ENCODE measurements at places on chromosomes 13 and 19.

DNA sequence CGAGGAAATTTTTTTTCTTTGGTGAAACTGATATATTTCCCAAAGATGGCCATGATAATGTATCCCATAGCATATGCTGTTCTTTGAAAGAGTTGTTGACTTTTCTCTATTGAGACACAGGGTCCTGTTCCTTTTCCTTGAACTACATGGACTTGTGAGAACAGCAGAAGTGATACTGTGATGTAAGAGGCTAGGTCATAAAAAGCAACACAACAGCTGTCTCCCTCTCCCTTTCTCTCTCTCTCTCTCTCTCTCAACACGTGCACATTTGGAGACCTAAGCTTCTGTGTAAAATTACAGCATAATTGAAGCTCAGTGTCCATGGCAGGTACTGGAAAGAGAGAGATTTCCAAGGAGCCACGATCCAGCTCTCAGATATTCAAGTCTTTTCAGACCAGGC lies 1712.4 kb downstream of the EFNB2 start:
- no peak for DNase-seq

DNA sequence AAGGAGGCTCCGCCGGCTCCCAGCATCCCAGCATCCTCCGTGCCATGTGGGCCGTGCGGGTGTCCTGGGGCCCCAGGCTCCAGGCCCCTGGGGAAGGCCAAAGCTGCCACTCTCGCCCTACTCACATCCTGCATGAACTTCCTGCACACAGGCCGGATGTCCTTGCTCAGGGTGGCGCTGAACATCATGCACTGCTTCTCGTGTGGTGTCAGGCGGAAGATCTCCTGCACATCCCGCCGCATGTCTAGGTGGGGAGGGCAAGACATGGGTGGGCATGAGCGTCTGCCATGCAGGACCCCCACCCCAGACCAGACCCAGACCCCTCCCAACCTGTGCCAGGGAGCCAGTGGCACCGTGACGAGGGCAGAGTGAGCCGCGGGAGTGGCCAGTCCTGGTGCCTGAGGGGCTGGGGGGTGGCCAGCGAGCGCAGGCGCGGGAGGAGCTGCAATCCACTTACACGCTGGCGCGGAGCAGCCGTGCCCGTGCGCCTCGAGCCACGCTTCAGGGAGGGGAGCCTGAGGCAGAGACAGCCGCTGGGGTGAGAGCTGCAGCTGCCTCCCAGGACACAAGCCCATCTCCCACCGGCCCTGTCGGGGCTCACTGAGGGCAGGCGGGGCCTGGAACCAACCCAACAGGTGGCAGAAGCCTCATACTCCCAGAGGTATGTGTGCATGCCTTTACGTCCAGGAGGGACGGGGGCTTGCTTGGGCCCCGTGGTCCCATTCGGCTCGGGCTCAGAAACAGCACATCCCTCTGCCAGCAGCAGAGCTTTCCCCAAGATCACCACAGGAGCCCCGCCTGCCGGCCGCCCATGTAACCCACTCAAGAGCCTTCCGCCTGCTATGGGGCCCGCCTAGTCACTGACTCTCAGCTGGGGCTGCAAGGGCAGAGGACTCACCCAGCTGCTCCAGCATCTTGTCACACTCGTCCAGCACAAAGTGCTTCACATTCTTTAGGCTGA lies 8.8 kb downstream of the DDX39A start:
- DNase-seq = no peak

DNA sequence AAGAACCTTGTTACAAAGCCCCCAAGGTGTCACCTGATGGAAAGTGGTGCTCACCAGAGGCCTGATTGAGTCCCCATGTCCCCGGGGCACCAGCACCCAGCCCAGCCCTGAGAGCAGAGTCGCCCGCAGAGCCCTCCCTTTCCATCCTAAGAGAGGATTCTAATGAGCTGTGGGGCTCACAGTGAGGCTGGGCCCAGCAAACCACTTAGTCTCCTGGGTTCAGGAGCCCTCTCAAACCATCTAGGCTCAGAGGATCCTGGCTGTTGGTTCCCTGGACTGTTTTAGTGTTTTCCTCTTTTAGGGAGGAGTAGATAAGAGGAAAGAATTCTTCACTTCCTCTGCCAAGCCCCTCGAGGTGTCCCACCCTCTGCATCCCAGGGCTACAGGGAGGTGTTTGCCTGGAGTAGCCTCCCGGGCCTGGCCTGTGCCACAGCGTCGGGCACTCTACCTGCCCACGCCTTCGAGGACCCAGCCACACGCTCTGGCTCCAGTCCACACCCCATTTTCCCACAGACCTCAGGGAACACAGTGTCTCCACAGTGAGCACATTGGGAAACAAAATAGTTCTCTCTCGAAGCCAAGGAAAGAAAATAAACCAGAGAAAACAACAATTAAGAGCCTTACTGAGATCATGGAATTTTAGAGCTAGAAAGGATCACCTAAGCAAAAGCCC lies 34.4 kb downstream of the DHRS12 start:
- no peak for DNase-seq

DNA sequence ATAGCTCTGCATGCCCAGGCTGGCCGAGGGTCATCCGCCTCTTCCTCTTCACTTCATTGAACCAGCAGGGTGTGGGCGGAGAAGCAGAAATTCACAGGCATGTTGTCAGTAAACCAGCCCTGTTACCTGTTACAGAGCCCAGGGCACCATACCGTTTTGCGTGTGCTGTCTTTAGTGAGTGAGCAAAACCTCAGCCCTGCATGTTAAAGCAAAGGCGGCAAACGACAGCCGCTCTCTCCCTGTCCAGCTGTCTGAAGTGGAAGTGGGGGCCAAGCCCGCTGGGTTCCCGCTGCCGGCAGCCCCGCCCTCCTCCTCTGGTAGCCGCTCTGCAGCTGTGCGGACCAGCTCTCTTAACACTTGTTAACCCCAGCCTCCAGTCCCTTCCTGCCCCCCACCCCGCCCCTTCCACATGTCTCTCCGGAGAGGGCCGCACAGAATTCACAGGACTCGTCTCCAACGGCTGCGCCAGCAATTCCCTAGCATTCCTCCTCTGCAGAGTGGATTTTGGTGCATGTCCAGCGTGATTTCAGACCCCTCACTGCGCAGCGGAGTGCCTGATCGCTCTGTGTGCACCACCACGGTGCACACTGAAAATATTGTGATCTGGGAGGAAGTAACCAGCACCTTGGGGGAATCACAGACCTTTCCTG lies 12.7 kb downstream of the KLHL26 start:
- DNase-seq = peak; percentile 52

- DNase-seq = no peak
Observed at GRCh38 chr13:109026266-109026665, 396.9 kb downstream of the MYO16 start.

GRCh38 chr13:74573654-74574053 lies 439.4 kb upstream of the KLF12 start:
- no peak for DNase-seq

GRCh38 chr19:34193876-34194275 lies 21.6 kb downstream of the LSM14A start:
- DNase-seq = no peak

DNA sequence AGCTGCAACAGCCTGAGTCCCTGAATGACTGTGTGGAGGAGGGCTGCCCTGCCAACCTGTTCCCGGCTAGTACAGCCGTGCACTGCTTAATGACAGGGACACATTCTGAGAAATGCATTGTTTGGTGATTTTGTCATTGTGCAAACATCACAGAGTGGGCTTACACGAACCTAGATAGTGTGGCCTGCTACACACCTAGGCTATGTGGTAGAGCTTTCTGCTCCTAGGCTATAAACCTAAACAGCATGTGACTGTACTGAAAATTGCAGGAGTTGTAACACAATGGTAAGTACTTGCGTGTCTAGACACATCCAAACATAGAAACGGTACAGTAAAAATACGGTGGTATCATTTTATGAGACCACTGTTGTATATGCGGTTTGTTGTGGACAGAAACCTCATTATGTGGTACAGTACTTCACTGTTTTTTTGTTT lies 35.0 kb downstream of the VASP start:
- no peak for DNase-seq

GRCh38 chr13:30082391-30082790 lies 225.0 kb downstream of the KATNAL1 start:
- no peak for DNase-seq

GRCh38 chr19:30704771-30705330 lies 332.7 kb downstream of the ZNF536 start:
- no peak for DNase-seq

DNA sequence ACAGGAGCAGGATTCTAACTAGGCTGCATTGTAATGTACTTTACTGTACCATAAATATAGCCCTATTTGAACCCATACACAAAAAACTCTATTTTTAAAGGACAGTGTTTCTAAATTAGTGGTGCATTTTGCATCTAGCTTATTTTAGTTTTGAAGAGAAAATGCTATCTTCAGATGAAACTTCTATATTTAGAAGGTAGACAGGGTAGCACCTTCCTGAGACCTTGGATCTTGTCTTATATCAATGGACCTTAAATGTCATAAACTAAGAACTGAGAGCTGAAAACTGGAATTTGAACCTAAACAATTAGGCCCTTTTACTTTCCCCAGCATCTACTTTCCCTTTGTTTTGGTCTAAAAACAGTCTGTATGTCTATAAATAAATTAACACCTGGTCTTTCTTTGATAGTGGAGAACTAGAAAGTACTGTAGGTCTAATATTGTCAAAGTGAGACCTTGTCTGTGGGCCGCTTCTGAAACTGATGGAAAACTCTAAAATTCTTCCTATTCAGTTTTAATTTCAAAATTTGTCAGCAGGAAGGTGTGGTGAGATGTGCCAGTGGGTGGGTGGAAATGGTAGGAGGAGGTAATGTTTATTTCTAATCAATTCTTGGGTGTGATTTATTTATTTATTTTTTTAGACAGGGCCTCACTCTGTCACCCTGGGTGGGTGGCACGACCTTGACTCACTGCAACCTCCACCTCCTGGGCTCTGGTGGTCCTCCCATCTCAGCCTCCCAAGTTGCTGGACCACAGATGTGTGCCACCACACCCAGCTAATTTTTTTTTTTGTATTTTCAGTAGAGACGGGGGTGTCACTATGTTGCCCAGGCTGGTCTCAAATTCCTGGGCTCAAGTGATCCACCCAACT lies 10.1 kb downstream of the COG3 start:
- DNase-seq = no peak

GRCh38 chr13:42102961-42103865 lies 54.8 kb downstream of the DGKH start:
- peak; percentile 68 for DNase-seq

DNA sequence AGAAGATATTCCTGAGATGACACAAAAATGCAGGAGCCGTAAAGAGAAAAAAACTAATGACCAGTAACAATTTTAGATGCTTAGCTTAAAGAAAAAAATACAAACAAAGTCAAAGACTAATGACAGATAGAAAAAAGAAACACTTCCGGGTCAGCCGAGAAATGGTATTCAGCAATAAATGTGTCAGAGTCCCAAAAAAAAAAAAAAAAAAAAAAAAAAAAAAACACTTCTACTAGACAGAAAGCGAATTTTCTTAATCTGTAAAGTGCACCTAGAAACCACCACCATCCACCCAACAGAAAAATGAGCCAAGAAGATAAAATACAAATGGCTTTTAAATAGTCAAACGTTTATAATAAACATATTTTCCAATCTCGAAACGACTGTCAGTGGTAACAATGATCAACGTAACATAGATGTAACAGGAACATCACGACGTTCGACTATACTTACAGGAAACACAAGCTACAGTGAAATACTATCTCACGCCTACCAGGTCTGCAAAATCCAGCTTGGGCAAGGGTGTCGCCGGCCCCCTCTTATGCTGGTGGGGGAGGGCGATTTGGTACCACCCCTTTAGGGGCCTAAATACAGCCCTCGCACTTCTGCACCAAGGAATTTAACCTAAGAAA lies 10.6 kb downstream of the ABHD17A start:
- DNase-seq = peak; percentile 62

- no peak for DNase-seq
Observed at GRCh38 chr19:282501-282900, 8.7 kb downstream of the PLPP2 start.

DNA sequence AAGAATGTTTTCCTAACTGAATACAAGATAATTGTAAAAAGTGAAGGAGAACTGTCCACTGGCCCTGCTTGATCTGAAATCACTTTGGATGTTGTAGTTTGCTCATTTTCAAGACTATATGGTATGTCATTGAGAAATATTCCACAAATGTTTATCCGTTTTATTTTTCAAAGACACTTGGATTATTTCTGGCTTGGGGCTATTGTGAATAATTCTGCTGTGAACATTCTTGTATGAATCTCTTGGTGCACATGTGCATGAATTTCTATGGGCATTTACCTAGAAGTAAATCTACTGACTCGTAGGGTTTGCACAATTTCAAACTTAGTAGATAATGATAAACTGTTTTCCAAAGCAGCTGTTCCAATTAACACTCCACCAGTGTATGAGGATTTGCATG lies 8.6 kb downstream of the RXFP2 start:
- DNase-seq = peak; percentile 47

DNA sequence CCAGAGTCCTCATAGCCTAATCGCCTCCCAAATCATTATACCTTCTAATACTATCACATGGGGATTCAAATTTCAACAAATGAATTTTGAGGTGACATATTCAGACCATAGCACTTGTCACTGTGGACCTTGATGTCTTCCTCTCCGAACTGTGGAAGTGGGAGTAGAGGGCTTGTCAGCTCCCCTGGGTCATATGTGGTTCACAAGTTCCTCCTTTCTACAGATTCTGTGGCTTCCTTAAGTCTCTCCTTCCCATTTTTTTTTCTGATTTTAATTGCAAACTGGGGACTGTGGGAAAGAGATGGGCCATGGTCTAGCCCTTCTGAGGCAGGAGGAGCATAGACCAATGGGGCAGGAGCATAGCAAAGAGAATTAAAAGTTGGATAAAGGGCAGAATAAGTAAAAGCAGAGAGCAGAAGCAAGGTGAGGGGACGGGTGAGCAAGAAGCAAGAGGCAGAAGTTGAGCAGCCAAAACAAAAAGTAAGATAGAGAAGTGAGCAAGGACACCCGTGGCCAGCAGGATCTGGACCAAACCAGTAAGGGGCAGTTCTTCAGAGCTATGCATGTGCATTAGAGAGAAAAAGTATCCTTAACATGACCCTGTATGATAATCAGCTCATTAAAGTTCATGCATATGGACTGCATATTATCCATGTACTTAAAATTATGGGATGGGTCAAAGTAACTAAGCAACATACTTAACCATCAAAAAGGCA lies 2.6 kb upstream of the SIGLEC7 start:
- DNase-seq = no peak

- DNase-seq = peak; percentile 33
Observed at GRCh38 chr13:111216166-111216960, 101.3 kb downstream of the ARHGEF7 start.

DNA sequence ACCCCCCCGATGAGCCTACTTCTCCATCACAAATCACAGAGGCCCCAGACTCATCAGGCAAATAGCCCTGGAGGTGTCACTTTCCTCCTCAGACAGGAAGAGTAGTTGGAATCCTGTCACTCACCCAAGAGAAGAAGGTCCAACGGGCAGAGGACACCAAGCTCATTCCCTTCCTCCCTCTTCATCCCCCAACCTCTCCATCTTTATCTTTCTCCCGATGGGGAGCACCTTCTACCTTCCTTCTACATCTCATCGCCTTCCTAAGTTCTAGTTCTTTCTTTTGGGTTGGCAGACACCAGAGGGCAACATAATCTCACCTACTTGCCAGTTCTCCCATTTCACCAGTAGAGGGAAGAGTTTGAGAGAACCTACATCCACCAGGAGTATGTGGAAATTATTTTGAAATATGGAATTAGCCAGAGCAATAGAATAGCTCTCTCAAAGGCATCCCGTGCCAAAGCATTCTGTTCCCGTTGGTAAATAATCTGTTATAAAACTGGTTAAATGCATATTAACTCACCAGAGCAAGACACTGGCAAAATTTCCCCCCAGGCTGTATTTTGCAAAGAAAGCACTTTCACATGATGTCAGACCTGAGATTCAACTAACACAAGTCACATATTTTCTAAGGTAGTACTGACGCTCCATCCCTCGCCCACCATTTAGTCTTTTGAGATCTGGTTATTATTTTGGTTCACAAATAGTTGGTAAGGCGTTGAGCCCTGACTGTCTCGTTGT lies 55.0 kb downstream of the ZIC5 start:
- peak; percentile 79 for DNase-seq
